ENCODE measurements at places on chromosomes 4 and X.
A peak's percentile ranks its signal among the peaks of the same experiment; 100 is the strongest.

- DNase-seq = peak; percentile 29
Observed at GRCh38 chr4:98626350-98626749, 32.1 kb downstream of the TSPAN5 start.

- peak; percentile 68 for DNase-seq
Observed at GRCh38 chrX:12946838-12947544, 27.9 kb upstream of the TMSB4X start.

- no peak for DNase-seq
Observed at GRCh38 chr4:150960818-150961217, 54.3 kb downstream of the LRBA start.

DNA sequence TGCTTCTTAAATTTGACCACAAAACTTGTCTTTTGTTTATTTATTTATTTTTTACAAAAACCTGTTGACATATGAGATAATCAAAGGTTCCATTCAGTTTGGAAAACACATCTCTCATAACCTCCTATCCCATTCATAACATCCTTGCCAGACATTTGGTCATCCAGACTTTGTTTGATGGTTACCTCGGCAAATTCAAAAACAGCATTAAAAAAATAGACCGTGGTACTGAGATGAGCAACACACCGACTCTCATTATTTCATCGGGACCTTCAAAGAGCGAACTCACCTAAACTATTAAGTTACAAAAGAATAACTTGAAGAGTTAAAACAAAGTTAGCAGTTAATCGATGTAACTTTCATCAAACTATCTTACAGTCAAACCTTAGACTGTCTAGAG lies 85.8 kb upstream of the RPS6KA3 start:
- DNase-seq = no peak

DNA sequence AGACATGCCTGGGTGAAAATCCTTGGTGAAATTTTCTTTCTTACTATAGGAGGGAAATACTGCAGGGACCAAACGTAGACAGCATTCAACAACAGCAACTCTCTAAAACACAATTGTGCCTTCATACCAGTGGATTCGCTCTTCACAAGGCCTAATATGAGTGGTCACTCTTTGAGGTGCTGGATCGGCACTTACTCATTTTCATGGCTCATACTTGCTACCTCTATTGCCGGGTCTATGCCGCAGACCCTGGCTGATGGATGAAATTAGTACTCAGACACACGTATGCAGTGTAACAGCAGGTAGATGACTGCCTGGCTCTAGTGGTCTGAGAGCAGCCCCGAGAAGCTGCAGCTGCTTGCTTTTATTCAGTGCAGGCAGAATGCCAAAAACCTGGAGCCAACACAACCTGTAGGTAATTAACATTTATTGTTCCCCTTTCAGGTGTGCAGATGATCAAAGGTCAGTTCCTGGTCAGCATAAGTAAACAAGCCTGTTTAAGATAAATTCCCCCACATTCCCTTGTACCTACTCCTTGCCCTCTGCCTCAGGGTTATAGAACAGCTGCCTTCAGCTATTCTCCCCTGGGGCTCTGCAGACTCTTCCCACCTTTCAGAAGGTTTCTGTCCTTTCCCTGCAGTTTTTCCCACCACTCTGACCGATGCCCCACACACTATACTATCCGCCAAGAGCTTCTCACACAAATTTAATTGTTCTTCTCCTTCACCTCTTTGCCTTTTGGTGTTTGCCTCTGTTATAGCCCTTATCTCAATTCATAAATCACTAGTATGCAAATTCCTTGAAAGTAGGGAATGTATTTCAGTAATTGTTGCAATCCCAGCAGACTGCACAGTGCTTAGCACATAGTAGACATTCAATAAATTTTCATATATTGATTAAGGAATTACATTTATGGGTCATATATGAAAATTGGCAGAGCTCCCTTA lies 210.0 kb downstream of the SPANXN3 start:
- DNase-seq = no peak

DNA sequence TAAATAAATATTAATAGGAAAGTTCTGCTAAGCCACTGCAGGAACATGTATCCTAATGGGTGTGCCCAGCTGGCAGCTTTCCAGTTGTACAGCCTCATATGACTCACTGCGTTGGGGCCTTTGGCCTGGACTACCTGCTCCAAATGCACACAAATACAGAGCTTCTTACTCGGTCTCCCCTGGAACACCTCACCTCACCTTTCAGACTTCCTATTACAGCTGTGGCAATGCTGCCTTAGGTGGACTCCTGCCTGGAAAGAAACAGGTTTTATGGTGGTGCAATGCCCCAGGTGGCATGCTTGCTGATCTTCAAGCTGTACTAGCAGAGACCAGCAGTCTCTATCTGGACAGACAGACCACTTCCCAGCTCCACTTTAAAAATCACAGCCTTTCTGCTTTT lies 85.7 kb upstream of the EXOC1L start:
- no peak for DNase-seq

DNA sequence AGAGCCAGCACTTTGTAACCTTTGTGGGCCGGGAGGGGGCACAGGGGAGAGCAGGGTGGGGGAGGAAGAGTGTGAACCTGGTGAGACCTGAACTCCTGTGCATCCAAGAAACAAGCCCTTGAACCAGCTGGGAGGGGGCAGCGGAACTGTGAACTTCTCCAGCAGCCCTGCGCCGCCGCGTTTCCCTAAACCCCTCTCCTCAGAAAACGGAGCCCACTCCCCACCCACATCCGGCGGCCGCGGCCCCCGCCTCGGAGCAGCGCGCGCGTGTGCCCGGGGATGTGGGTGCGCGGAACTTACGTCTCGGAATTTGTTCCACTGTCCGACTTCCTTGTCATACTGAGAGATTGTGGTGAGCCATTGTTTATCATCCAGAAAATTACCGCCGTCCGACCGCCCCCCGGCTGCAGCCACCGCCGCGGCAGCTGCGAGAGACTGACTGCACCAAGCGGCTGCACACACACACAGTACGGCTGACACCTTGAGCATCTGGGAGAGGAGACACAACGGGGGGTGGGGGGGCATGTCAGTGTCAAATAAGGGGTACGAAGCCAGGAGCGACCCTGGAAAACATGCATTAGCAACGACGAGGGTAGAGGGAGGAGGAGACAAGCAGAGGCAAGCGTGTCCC lies 494 bp downstream of the SPOCK3 start:
- DNase-seq = no peak

DNA sequence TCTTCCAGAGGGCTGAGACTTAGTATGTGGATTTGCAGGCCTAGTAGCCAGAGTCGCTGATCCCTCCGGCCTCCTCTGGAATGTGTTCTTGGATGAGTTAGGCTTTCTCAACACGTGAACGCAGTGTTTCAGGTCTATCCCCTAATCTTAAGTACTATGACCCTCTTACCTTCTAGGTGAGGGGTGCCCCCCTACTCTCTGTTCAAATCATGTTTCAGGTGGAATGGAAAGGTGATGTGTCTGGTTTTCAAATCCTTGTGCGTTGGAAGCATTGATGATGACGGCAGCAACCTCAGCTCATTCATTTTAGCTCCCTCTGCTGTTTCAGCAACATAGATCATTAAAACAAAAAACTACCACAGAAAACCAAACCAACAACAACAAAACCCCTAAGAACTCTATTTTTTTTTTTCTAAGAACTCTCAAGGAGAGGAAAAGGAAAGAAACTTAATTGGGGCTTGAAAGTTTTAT lies 56.4 kb downstream of the RWDD4 start:
- no peak for DNase-seq

Data from amniotic stem cell (primary cell).